ENCODE measurements at places on chromosomes 12 and 14. TPM values are rescaled to one million over a fixed set of nuclear protein-coding genes. Genes with fewer than 3 reads are reported as not detected.

Gene ANO4
- 0.11 TPM for total RNA-seq

Gene FAM186B
- total RNA-seq, result 0.16 TPM

Gene TMEM132D
- total RNA-seq, result not detected

Gene DPF3
- 0.23 TPM for total RNA-seq

Gene PARP11
- 1.6 TPM for total RNA-seq

Gene PGAM5
- 39.7 TPM for total RNA-seq

Gene SYNE3
- 0.18 TPM for total RNA-seq

Gene STAC3
- 0.27 TPM for total RNA-seq

Gene RPS26
- 739 TPM for total RNA-seq
